ENCODE measurements at places on chromosomes 5 and 9.

DNA sequence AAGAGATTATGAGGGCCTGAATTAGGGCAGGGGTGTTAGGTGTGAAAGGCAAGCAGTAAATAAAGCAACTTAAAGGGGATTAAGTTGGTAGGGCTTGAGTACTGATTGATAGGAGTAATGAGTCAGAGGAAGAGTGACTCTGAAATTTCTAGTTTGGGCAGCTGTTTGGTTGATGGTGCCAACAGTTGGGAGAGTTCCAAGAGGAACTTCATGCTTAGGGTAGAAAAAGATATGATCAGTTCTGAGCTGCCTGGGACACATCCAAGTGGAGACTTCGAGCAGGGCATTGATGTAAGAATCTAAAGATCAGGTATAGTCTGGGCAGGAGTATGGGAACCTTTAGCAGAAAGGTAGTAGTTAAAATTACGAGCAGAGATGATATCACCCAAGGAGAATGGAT, 10.2 kb downstream of the MAMDC2 start:
- no peak for DNase-seq

- DNase-seq, result no peak
Observed at GRCh38 chr9:110650991-110651411, 17.6 kb upstream of the MUSK start.

- no peak for DNase-seq
Observed at GRCh38 chr9:109086221-109086620, 33.5 kb downstream of the TMEM245 start.

GRCh38 chr5:79851391-79851863, 139.6 kb downstream of the MTX3 start:
- no peak for DNase-seq

GRCh38 chr9:123359106-123359505, 3.1 kb downstream of the CRB2 start:
- DNase-seq, result no peak

- no peak for DNase-seq
Observed at GRCh38 chr5:131316026-131316425, 52.2 kb downstream of the CDC42SE2 start.
